ENCODE measurements at places on chromosomes 5 and 9. TPM values are rescaled to one million over a fixed set of nuclear protein-coding genes. Genes with fewer than 3 reads are reported as not detected.

HTR1A gene
- 0.25 TPM for total RNA-seq

KCNN2 gene
- 1.5 TPM for total RNA-seq

PHYHD1 gene
- total RNA-seq, result 0.26 TPM

PFN3 gene
- not detected for total RNA-seq

CARTPT gene
- total RNA-seq, result not detected
